ENCODE measurements at places on chromosomes 7 and 10. TPM values are rescaled to one million over a fixed set of nuclear protein-coding genes. Genes with fewer than 3 reads are reported as not detected.

SPDYE8 gene
- total RNA-seq = not detected

FLNC gene
- 0.84 TPM for total RNA-seq

HOXA5 gene
- not detected for total RNA-seq

FGF8 gene
- not detected for total RNA-seq

COL17A1 gene
- 507 TPM for total RNA-seq

AKR1C3 gene
- 36.9 TPM for total RNA-seq

EFCAB10 gene
- total RNA-seq = 0.35 TPM

FAM241B gene
- 3.6 TPM for total RNA-seq

UNCX gene
- not detected for total RNA-seq

ZNF365 gene
- total RNA-seq = 0.42 TPM

PGAM2 gene
- not detected for total RNA-seq

TSPAN12 gene
- 2.9 TPM for total RNA-seq

All from airway epithelial cell (primary cell).